ENCODE measurements at places on chromosomes 12 and 14.

DNA sequence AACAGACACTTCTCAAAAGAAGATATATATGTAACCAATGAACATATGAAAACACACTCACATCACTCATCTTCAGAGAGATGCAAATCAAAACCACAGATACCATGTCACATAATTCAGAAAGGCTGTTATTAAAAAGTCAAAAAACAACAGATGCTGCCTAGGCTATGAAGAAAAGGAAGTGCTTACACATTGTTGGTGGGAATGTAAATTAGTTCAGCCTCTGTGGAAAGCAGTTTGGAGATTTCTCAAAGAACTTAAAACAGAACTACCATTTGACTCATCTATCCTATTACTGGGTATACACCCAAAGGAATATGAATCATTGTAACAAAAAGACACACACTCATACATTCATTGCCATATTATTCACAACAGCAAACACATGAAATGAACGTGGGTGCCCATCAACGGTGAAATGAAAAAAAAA, 35.1 kb downstream of the EIF2S3B start:
- peak; percentile 79 for DNase-seq

GRCh38 chr12:123750159-123750656, 11.9 kb upstream of the DNAH10 start:
- no peak for DNase-seq

DNA sequence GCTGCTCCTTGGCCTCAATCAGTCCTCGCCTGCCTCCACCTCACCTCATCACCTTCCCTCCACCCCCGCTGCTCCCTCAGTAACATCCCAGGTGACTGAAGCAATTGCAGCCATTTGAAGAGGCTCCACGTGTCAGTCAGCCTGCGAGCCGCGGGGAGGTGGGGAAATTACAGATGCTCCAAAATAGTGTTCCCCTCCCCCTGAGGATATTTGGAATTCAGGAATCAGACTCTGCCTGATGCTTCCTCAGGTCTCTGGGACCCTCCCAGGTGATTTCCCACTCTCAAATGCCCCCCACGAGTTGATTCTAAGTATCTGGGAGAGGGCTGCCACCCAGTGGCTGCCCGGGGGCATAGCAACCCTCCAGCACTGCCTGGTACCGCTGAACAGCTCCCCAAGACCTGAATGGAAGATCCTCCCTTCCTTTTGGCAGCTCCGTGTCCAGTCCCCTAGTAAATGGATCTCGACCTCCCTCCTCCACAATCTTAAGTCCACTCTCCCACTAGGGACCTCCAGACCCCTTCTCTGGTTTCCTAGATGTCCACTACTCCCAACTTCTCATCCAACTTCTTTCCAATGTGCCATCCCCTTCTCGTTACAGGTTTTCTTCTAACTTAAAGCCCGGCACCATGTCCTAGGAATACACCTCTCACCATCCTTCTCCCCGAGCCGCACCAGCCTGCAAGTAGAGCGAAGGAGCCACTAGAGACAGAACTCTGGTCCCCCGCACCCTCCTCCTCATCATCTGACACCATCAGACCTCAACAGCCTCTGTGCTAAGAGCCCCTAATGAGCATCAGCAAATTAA, 1.4 kb upstream of the ASIC1 start:
- DNase-seq, result peak; percentile 68

DNA sequence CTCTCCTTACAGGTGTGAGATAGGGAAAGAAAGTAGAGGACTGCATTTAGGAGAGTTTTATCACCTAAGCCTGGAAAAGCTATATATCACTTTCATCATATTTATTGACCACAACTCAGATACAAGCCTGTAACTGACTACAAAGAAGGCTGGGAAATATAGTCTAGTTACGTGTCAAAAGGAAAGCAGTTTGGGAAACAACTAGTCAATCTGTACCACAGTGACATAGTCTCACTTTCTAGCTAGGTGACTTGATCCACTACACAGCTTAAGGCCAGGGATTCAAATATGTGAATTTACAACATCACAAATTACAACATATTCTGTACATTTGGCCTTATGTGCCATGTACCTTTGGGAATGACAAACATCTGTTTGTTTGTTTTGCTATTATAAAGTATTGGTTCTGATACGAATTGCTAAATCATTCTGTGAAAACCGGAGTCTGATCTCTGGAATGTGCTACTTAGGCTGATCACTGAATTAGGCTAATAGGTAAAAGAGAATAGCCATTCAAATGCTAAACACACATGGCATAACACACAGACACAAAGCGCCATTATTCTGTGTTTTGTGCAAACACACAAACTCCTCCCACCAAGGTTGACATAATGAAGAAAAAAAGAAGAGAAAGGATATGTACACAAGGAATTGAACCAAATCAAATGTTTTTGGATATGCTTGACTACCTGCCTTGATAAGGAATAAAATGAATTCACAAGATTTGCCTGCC, 279.8 kb downstream of the DUSP6 start:
- DNase-seq, result peak; percentile 64

GRCh38 chr14:104183796-104184195, 45.4 kb downstream of the KIF26A start:
- no peak for DNase-seq

DNA sequence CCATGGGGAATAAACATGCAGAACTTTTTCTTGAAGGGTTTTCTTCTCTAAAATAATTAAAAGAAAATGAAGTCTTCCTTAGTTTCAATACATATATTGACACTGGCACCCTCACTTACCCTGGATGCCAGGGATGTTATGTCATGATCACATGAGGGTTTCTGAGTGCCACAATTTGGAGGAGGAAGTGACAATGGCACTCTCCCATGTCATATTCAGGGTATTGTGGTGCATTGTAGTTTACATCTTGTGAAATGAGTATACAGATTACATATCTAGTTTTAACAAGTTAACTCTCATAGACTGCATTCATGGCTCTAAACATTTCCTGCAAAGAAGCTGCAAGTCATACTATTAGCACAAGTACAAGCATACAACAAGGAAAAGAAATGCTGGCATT, 37.7 kb downstream of the CCDC177 start:
- DNase-seq, result peak; percentile 8

DNA sequence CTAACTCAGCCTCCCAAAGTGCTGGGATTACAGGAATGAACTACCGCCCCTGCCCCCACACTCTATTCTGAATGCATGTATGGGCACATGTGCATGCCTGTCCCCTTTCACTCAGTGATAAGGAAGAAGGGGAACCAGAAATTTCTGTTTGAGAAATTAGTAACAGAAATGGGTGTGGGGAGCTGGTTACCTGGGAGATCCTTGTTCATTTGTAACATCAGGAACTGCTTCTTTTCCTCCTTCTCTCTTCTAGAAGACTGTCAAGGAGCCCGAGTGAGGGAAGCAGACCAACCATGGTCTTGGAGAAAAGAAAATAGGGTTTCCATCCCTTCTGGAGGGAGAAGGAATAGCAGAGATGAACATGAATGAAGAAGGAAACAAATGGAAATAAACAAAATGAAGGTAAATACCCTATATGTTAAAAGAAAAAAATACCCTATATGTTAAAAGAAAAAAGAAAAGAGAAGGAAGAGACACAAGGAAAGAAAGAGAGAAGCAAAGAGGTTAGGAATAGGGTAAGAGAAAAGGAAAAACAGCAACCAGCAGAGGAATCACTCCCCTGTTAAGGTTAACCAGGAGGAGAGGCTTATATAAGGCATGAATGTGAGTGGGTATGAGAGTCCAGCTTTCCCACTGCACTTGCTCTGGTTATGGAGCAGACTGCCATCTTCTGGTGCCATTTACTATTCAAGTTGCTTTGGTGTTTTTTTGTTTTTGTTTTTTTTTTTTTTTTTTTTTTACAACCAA, 3.3 kb downstream of the PPP1R3E start:
- DNase-seq, result peak; percentile 41

GRCh38 chr14:33455654-33456345, 495.1 kb downstream of the EGLN3 start:
- no peak for DNase-seq

DNA sequence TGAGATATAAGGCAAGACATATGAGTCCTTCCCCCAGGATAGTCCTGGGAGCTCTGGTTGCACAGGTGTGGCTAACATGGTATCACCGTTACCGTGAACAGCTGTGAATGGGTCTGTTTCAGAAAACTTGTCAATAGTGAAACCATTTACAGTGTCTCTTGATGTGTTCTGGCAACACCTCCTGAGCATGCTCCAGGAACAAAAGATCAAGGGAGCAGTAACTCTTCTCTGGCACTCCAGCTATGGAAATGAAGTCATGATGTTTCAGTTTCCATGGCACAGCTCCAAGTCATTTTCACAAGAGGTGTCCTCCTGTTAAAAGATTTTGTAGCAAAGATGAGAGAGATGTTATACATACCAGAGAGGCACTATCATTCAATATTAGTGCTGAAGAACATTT, 253.7 kb downstream of the SNAPC1 start:
- DNase-seq, result no peak

- DNase-seq, result no peak
Measured at GRCh38 chr12:53596920-53597363, 29.2 kb downstream of the ATF7 start.

DNA sequence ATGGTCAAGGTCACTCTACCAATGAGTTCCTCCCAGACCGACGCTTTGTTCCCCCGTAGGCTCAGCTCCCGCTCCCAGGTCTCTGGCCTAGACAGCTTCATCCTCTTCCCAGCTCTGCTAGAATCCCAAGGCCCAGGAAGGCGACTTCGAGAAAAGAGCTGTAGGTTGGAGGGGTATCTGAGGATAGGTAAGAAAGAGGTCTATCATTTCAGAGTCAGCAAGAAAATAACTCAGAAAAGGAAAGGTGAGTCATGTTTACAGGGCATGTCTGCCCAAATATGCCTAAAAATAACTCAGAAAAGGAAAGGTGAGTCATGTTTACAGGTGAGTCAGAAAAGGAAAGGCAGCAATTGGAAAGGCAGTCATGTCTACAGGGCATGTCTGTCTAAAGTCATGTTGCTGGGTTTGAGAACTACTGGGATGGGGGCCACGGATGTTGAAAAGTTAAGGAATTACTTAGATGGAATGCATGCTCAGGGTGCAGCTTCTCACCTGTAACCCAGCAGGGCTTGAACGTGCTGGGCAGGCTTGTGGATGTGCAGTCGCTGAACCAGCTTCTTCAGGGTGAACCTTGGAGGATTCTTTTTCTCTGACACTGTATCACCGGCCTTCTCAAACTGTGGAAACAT, 12.2 kb downstream of the TEP1 start:
- peak; percentile 85 for DNase-seq

DNA sequence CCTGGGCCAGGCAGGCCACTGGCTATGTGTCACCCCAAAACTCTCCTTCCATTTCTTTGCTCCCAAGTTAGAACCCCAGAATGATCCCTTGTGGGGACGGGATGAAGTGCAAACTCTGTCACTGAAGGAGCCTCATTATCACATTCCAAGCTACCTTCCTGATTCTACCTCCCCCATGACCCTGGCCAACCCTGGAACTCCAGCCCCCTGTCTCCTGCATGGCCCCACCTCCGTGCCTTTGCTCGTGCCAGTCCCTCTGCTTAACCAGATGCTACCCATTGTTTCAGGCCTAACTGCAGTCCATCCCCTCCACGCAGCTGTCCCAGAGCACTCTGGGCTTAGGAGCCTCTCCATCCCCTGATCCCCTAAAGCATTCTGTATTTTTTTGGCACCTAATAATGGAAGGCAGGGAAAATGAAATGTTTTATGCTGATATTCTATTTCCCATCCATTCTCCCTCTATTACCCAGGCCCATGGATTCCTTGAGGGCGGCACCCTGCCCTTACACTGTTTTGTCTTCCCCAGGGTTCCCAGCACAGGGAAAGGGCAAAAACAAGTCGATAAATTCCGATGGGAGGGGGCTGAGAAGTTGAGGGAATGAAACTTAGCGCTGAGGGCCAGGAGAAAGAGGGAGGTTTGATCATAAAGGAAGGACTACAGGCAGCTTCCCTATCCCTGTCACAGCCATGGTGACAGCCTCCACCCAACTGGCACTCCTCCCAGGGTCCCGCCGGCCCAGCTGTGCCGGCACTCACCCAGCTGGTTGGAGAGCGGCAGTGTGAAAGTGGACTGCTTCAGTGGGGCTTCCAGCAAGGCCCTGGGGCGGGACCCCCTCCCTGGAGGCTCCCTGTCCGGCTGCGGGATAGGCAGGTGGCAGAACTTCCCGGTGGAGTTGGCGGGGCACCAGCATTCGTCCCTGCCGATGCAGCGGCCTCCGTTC, 58.1 kb downstream of the ISCA2 start:
- no peak for DNase-seq

- no peak for DNase-seq
Measured at GRCh38 chr14:97106609-97107008, 309.4 kb downstream of the VRK1 start.

DNA sequence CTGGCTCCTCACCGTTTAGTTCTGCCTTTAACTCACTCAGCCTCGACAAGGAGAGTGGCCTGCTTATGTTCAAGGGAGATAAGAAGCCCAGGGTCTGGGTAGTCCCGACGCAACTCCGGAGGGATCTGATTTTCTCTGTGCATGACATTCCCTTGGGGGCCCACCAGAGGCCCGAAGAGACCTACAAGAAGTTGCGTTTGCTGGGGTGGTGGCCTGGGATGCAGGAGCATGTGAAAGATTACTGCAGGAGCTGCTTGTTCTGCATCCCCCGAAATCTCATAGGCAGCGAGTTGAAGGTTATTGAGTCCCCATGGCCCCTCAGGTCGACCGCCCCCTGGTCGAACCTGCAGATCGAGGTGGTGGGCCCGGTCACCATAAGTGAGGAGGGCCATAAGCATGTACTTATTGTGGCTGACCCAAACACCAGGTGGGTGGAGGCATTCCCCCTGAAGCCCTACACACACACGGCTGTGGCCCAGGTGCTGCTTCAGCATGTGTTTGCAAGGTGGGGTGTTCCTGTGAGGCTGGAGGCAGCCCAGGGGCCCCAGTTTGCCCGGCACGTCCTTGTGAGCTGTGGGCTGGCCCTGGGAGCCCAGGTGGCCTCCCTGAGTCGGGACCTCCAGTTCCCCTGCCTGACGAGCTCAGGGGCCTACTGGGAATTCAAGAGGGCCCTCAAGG, 13.1 kb downstream of the CBLN3 start:
- DNase-seq, result no peak

DNA sequence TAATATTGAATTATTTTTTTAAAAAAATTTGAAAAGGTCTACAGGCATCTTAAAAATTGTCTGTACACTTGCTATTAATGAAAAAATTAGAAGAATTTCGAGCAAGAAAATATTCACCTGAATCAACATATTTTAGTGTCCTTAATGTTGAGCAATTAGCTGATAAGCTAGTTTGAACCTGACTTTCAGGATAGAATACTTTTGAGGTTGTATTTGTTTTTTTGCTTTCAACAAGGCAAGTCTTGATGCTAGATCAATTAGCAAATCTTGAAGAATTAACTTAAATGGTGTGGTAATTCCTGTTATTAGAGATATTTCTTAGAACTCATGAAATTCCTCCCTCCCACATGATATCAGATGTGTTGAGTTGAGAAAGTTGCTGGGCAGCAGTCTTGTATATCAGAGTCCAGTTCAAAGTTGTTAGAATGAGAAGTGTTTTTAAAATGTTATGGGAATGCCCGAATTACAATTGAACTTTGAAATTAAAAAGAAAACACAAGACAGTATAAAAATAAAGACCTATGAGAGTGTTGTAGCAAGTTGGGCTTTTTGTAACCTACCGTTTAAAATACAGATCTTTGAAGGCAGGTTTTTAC, 119.2 kb downstream of the TRMT5 start:
- no peak for DNase-seq

- no peak for DNase-seq
Measured at GRCh38 chr14:33369972-33370371, 431.3 kb downstream of the NPAS3 start.
